ENCODE measurements at places on chromosomes 5 and 9. TPM values are rescaled to one million over a fixed set of nuclear protein-coding genes. Genes with fewer than 3 reads are reported as not detected.
A peak's percentile ranks its signal among the peaks of the same experiment; 100 is the strongest.

Gene PITX1
- total RNA-seq, result 25.0 TPM

Gene FAM120A
- total RNA-seq, result 41.9 TPM

Gene ZCCHC10
- total RNA-seq, result 66.4 TPM

Gene PCDHB3
- total RNA-seq, result 1.2 TPM

Gene ANKRD31
- total RNA-seq, result not detected

Gene FPGS
- 70.0 TPM for total RNA-seq

Gene PCDHB6
- total RNA-seq, result 0.29 TPM

GRCh38 chr5:65338606-65339151, 143.0 kb downstream of the ADAMTS6 start:
- DNase-seq, result no peak

- DNase-seq, result no peak
Observed at GRCh38 chr5:4928409-4928808, 211.7 kb upstream of the ADAMTS16 start.

DNA sequence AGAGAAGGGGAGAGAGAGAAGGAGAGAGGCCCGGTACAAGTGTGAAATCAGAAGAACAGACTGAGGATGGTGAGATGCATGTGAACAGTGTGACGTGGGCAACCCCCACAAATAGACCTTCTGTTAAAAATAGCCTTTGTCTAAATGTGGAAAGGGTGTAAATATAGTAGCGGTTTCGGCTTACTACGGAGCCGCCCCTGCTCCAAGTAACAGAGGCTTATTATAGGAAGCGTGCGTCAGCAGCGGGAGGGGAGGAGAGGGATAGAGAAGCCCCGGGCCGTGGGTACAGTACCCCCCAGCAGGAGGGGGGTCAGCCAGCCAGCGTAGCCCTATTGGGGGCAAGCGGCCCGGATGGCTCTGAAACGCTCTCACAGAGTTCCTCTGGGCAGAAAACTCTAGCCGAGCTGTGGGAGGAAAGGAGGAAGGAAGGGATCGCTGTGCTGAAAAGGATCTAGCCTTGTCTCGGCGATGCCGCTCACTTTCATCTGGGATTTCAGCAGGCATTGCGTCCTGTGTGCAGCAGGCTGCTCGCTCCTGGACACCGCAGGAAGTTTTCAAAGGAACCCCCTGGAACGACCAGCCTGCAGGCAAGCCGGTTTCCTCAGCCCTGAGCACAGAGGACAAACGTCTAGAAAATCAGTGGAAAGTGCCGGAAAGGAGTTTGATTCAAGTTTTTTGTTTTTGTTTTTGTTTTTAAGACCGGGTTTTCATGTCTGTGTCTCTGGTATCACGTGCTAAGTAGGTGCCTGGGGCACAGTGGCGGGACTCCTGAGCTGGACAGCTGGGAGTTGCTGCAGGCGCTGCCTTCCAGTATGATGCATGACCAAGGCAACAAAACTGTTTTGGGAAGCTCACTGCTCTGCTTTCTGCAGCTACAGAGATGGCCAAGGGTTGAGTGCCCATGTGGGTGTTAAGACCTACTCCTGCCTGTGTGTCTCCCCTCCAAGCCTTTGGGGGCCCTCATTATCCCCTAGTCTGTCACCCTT, 146.6 kb downstream of the SEC61B start:
- peak; percentile 54 for DNase-seq

GRCh38 chr5:151087486-151087885, 6.7 kb upstream of the TNIP1 start:
- no peak for DNase-seq

DNA sequence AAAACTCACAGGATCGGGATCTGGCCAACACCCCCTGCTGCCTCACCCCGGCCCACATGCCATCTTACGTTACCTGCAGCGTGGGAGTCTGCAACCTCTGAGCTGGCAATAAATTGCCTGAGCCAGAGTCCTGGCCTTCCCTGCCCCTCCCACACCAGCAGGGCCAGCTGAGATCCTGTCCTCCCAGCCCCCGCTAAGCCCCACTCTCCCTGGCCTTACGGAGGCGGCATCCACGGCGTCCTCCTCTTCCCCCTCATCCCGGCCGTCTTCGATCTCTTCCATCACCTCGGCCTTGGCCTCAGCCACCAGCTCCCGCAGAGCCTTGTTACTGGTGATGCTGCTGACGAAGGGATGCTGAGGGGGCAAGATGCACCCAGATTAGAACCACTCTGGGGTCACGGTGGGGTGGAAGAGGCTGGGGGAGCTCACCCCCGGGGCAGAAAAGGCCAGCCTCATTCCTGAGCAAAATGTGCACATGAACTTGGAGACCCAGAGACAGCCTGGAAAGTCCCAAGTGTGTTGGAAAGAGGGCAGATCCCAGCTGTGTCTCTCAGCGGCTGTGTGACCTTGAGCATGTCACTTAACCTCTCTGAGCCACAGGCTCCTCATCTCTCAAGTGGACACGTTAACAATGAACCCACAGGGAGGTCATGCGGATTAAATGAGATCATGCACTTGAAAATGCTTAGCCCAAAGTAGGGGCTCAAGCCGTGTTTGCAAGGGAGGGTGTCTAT, 89.9 kb upstream of the FBXW11 start:
- DNase-seq, result no peak

DNA sequence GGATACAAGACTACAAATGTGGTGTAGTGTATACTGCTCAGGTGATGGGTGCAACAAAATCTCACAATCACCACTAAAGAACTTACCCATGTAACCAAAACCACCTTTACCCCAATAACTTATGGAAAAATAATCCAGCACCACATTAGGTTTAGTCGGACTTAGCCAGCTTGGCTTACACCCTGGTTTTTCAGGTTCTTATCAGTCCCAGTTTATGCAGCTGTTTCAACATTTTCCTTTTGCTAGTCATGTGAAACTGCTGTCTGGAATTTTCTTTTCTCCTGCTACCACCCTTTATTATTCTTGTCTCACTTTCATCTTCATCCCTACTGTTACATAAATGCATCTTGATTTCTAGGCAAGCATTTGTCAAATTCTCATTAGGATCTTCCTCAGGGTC, 51.5 kb downstream of the STK32A start:
- no peak for DNase-seq

- no peak for DNase-seq
Observed at GRCh38 chr9:33161589-33162132, 5.5 kb downstream of the B4GALT1 start.

DNA sequence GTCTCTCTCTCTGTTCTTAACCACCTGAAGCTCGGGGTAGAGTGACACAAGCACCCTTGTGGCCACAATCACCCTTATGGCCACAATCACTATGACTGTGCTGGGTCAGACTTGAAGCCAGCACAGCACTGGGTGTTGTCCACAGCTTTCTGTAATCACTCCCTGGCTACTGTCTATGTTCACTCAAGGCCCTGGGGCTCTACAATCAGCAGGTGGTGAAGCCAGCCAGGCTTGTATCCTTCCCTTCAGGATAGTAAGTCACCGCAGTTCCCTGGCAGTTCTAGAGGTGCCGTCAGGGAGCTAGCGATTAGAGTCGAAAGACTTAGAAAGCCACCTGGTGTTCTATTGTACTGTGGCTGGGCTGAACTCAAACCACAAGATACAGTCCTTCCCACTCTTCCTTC, 44.2 kb downstream of the GDA start:
- no peak for DNase-seq

DNA sequence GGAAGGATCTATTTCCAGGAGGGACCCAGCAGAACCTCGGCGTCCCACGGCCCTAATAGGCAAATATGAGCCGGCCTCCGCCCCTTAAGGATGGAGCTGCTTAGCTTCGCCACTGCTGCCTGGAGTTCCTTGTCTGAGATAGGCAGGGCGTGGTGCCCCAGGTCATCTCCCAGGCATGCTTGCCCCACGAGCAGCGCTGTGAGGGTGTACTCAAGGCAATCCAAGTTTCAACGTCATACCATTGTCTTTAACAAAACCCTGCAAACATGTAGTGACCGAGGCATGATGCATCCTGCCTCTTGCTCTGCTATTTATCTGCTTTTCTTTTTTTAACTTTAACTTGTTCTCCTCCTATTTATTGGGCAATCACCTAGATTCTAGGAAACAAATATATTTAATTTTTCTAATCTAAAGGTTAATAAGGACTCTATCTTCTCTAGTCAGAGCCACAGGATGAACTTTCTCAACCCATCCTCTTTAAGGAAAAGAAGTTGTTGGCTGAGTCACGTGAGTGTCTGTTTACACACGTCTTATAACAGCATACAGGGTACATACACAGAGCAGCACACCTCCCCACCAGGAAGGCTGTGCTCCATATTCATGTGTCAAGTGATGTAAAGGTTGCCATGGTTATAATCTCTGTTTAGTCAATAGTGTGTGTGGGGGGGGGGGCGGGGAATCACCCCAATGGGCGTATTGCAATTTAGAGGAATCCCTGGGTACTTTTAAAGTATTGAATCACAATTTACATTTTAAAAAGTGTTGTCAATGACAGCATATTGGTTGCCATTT, 27.3 kb upstream of the ZSWIM6 start:
- peak; percentile 95 for DNase-seq

DNA sequence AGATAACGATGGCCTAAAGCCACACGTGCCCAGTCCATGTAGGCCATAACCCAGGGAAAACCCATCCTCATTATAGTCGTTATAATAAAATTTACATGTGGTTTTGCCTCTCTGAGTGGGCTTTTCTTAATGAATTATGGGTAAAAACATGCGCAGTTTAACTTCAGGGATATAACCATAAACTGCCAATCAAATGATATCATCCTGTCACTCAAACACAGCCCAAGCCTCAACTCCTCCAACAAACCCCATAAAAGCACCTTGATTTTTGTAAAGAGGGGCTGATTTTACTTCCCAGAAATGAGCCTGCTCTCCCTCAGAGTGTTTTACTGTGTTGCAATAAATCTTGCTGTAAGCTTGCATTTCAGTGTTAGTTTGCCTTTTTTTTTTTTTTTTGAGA, 15.8 kb upstream of the SETX start:
- no peak for DNase-seq

DNA sequence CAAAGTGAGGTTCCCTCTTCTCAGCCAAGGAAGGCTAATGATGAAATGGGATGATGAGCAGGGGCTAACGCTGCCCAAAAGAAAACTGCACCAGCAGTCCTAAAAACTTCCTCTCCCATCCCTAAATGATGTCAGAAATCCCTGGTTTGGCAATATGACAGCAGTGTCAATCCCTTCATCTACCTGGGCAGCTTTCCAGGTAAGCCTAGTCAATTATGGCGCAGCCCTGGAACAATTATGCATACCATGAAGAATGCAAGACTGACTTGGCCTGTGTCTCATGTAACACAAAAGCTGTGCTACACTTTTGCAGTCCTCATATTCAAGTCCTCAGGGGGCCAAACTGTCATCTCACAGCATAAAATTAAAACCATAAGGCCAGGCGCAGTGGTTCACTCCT, 7.0 kb downstream of the DMGDH start:
- DNase-seq, result no peak

DNA sequence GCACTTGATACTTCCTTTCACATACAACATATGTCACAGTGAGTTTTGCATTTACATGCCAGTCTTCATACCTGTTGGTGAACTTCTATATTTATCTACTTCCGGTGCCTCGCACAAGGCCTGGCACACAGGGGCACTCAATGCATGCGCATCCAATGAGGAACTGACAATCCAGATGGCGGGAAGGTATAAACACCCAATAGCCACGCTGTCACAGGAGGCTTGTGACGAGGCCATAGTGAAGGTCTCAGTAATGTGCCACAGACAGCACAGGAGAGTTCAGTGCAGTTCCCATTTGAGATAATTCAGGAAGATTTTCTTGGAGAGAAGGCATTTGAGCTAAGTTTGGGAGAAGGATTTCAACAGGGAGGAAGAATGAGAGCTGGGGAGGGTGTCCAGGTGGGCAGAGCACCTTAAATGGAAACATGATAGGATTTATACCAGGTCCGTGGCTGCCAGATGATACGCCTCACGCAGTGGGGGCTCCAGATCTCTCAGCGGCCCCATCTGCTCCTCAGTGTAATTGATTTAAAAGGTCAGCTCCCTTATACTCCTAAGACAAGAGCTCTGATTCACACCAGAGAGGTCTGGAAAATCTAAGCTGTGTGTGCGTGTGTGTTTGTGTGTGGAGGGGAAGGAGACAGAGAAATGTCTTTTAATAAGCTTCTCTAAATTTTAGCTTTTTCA, 206.2 kb downstream of the DCP2 start:
- DNase-seq, result no peak

DNA sequence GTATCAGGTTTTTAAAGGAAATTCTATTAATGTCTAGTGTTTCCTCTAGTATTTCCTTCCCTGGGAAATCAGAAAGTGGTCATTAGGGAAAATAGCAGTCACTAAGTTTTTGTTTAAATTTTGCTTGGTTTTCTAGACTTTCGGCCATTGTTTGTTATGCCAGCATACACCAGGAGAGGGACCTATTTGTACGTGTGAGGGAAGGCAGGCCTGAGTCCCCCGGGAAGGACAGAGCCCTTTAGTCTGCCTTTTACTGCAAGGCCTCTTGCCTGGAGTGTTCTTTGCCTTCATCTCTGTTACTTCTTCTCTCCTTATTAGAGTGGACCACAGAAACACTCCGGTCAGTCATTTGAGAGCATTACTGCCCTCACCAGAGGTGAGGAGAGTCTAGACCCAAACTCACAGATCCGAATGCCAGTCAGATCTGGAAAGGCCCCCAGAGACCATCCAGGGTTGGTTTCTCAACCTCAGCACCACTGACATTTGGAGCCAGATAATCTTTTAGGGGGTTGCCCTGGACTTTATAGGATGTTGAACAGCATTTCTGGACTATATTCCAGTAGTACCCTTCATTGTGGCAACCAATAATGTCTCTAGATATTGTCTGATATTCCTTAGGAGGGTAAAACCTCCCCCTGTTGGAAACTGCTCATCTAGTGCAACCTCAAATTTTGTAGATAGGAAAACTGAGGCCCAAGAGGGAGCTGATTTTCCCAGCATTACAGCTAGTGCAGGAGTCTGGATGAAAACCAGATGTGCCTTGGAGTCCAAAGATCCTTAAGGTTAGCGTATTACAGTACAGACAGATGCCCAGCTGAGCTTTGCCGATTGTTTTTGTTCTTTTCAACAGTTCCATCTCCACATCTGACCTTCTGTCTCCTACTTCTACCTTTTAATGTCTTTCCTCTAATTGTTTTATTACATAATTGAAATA, 93.0 kb upstream of the NIPAL4 start:
- peak; percentile 78 for DNase-seq

- no peak for DNase-seq
Observed at GRCh38 chr5:117973785-117974184, 1014.6 kb downstream of the DTWD2 start.

GRCh38 chr5:153672347-153673090, 182.0 kb downstream of the GRIA1 start:
- DNase-seq, result peak; percentile 46

GRCh38 chr9:15144622-15145061, 162.4 kb downstream of the TTC39B start:
- no peak for DNase-seq

- DNase-seq, result no peak
Observed at GRCh38 chr9:135813671-135814290, 93.6 kb downstream of the CAMSAP1 start.

GRCh38 chr5:58040846-58041245, 419.0 kb downstream of the PLK2 start:
- DNase-seq, result no peak

All from SJSA1 (cell line).